ENCODE measurements at places on chromosomes 2 and 18. TPM values are rescaled to one million over a fixed set of nuclear protein-coding genes. Genes with fewer than 3 reads are reported as not detected.

The PTPRM gene
- total RNA-seq: 148 TPM

The DYNAP gene
- not detected for total RNA-seq

The PROKR1 gene
- not detected for total RNA-seq

The DOCK10 gene
- 9.6 TPM for total RNA-seq

The KCNIP3 gene
- 6.2 TPM for total RNA-seq

The ADD2 gene
- total RNA-seq: 2.1 TPM

The GCKR gene
- 1.9 TPM for total RNA-seq

The GRB14 gene
- total RNA-seq: 6.7 TPM

The CD8B2 gene
- total RNA-seq: 0.65 TPM

The DSG1 gene
- total RNA-seq: 0.13 TPM

DNA sequence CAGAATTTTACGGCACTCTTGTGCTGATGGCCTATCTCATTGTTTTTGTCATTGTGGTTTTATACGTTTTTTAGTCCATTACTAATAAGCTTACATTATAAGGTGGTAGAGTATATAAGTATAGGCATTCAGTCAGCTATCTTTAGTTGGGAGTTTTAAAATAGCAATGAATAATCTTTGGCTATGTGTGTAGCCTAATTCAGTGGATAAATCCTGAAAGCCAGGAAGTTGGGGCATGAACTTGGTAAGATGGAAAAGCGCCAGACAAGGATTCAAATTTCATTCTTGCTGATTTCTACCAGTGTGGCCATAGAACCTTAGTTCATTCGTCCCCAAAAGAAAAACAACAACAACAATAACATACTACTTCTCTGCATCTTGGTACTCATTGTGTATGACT is 31.2 kb downstream of the EPC2 start:
- DNase-seq: no peak

DNA sequence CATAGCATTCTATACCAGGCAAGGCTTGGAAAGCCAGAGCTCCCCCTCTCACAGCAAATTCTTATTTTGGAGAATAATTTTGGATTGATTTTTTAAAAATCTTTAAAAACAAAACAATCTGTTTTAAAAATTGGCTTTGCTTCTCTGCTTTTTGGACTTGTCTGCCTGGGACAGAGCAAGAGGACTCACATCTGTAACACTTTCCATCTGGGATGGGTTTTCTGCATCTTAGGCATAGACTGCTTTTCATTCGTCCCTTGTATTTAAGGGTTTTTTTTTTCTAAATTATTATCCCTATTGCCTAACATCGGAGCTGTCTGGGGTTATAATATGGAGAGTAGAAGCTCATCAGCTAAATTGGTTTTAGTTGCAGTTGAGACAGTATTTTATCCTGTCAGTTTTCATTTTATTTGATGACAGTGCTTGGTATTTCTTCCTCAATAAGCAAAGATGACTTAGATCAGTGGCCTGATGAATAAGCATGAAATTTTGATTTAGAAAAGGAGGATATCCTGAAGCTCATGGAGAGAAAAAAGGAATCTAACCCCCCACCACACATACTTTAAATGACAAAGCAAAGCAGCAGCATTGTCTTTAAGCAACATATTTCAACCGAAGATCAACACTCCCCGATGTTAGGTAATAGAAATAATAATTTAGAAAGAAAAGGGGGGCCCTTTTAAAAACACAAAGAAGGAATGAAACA is 2.3 kb upstream of the FZD7 start:
- no peak for DNase-seq

DNA sequence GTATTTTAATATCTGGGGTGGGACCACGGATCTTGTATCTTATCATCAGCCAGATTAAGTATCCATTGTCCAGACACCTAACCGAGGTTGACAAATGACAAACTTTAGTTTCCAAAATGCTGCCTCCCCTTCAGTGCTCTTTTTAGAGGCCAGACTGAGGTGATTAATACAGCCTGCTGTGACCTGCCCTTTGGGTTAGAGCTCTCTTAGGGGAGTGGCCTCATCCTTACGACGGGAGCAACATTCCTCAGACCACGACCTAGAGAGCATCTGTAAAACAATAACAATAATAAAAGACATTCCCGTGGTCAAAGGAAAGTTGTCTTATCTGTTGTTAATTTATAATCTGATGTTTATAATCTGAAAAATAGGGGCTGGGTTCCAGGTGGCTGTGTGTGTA is 405.3 kb downstream of the LPIN1 start:
- no peak for DNase-seq

GRCh38 chr2:223989206-223989855 is 32.1 kb downstream of the MRPL44 start:
- DNase-seq: no peak

- DNase-seq: no peak
Observed at GRCh38 chr2:207847098-207847806, 77.5 kb upstream of the FZD5 start.

DNA sequence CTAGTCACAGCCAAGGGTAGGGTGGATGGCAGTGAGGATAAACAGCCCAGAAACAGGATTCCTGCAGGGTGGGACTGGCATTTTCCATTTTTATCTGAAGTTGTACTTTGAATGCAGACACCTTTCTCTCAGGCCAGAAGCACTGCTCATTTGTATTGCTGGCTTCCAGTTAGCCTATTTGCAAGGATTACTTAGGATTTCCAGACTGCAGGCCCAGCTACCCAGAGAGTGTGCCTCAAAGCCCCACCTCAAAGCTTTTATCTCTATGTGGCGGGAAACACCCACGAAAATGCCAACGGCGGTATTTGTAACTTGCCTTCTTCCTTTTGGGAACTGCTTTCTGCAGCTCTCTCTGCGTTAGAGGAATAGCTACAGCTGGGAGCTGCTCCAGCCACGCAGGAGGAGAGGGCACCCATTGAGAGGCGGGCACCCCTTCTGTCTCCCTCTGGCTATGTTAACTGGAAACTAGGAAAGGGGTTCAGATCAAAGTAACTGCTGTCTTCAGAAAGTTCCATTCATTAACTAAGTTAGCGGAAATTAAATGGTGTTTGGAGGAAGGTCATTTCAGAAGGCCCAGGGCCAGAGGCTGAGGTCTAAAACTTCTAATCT is 144.9 kb downstream of the TGIF1 start:
- no peak for DNase-seq

DNA sequence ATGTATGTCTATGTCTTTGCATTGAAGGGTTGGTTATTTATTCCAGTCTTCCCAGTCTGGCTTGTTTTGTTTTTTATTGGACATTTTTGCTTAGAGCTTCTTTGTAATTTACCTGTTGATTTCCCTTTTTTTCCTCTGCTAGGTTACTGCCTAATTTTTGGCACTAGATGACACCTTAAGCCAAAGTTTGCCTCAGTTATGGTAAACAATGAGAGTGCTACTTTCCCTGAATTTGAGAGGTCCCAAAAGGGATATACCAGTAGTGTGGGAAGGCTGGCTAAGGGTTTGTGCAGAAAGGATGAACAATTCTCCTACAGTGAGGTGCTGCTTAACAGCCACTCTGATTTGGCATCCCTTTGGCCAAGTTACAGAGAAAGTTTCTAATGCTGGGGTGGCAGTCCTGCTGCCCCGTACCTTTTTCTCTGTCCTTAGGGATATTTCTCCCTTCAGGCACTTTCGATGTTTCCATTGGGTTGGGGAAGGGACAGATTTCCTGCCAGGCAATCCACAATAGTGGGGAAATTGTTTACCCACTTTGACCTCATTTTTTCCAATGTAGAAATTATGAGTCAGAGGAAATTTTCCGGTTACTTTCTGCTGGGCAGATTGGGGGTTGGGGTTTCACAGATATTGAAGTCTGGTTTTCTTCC is 354.9 kb downstream of the PTPRM start:
- DNase-seq: no peak

DNA sequence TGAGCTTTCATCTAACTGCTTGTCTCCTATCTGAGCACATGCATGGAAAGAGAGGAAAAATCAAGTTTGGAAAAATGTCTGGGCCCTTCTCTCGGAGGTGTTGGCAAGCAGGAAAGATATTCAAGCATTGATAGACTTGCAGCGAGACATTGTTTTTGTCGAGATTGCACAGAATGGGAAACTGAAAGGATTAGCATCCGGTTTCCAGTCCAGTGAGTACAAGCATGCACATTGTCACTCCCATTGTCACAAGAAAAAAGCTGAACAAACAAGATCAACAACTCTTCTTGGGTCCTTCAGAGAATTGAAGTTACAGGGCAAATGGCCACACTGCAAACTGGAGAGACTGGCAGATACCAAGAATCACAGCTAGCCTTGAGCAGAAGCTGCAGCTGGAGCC is 19.6 kb upstream of the MC5R start:
- no peak for DNase-seq

DNA sequence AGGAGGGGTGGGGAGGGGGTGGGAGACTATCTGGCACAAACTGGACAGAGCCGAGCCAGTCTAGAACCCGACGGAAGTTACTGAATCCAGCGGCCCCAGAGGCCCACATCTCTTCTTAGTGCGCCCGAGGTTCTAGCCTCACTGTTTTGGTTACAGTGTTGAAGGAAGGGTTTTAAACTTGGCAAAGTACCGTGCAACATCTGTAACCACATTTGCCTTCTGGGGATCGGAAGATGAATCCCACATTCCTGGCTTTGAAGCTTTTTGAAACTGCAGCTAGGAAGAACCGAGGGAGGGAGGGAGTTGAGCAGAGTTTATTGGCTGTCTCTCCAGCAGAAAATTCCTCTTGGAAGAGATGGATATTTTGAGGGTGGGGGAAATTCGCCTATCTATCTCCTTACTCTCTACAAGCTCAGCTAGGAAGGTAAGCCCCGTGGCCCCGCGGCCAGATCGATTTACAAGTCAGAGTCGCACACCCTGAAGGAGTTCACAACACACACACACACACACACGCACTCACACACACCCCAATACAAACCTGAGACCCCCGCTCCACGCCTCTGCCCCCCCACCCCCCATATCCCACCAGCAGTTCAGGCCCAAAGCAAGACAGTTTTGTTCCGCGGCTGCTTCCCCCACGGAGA is 1.0 kb downstream of the ACVR1 start:
- DNase-seq: peak; percentile 46

GRCh38 chr2:38978296-38978903 is 88.7 kb downstream of the ARHGEF33 start:
- no peak for DNase-seq

DNA sequence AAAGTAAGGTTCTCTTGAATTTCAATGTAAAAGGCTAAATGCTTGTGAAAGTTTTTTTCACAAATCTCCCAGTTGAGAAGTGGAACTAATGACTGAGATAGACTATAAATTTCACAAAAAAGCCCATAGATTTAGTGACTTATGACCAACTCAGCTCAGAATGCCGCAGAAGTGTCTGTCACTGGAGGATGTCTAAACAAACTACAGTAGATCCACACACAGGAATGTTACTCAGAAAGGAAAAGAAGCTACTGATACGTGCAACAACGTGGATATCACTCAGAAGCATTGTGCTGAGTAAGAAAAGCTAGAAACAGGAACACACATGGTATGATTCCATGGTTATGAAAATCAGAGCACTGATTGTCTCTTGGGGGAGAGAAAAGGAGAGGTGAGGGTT is 151.9 kb downstream of the DOCK10 start:
- no peak for DNase-seq

DNA sequence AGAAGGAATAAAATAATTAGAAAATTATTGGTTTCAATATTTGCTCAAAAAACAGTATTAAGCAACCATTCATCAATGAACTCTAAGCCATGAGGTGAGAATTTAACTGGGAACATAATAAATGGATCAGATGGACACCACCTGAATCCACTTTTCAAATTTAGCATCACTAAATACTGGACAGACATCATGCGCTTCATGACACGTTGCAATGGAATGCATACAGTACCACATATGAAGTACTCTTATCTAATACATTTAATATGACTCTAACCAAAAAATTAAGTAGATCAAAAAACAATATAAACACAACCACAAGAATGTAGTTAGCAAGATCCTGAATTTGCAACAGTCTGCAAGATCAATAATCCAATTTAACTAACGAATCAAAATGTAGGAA is 76.6 kb downstream of the COBLL1 start:
- no peak for DNase-seq

- DNase-seq: no peak
Observed at GRCh38 chr2:120132691-120133090, 90.5 kb downstream of the TMEM185B start.

GRCh38 chr2:134372141-134372540 is 118.3 kb downstream of the MGAT5 start:
- DNase-seq: no peak

- no peak for DNase-seq
Observed at GRCh38 chr2:196696423-196697079, 57.0 kb downstream of the CCDC150 start.

GRCh38 chr2:134021830-134022524 is 231.9 kb upstream of the MGAT5 start:
- DNase-seq: no peak

DNA sequence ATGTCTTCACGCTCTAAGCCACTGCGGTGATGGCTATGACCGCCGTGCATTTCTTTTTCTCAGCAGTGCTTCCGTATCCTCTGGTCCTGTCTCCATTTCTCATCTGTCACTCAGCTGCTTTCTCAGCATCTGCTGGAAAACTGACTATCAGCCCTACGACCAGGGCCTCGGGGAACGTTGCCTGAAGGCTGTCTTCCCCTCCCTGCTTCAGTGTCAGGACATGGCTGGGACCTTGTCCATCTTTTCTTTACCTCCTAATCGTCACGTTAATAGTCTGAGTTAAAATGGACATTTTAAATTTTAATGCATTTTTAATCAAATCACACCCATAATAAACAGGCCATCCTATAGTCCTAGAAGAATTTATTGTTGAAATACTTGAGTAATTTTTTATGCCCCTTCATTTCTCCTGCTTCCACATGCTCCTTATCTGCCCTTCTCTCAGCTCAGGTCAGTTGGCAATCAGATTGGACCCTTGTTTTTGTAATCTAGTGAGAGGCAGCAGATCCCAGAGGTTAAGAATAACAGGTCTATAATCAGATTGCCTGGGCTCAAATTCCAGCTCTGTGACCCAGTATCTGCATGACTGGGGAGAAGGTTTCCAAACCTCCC is 250.2 kb upstream of the SIX3 start:
- no peak for DNase-seq

GRCh38 chr2:189702071-189702470 is 27.6 kb downstream of the ANKAR start:
- DNase-seq: no peak

DNA sequence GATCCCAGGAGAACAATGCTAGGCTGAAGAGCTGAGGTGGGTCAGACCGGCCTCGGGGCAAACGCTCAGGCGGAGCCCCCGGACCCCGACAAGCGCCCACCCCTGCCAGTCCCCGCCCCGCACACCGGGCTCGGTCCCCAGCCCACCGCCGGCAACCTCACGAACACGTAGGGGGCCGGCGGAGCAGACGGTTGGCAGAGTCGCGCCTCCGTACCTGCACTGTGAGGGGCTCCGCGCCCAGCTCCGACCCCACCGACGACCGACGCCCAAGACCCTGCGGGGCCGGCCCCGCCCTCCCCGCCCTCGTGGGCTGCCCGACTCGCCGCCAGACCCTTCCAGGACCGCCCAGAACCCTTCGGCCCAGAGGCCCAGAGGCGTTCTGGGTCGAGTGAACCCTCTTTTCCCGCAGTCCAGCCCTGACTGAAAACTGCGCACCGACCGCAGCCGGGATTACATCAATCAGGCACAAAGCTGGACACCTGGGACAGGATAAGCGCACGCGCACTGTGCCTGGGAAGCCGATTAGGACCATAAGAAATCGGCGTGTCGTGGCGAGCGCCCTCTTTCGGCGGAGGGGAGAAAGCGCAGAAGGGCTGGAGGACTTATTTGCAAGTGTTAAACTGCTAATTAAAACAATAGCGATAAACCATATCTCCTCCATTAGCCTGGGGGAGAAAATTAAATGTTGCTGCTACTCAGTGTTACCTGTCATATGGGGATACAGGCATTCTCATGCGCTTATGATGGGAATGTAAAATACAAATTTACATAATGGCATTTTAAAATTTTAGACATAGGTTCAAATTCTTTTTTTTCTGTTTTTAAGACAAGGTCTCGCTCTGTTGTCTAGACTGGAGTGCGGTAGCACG is 11.7 kb upstream of the DCTN1 start:
- peak; percentile 94 for DNase-seq
